NCI-H1417 treated with DMSO at 0.1 percent for 48 hours (cell line): ENCODE measurements at places on chromosomes 12 and 14.

DNA sequence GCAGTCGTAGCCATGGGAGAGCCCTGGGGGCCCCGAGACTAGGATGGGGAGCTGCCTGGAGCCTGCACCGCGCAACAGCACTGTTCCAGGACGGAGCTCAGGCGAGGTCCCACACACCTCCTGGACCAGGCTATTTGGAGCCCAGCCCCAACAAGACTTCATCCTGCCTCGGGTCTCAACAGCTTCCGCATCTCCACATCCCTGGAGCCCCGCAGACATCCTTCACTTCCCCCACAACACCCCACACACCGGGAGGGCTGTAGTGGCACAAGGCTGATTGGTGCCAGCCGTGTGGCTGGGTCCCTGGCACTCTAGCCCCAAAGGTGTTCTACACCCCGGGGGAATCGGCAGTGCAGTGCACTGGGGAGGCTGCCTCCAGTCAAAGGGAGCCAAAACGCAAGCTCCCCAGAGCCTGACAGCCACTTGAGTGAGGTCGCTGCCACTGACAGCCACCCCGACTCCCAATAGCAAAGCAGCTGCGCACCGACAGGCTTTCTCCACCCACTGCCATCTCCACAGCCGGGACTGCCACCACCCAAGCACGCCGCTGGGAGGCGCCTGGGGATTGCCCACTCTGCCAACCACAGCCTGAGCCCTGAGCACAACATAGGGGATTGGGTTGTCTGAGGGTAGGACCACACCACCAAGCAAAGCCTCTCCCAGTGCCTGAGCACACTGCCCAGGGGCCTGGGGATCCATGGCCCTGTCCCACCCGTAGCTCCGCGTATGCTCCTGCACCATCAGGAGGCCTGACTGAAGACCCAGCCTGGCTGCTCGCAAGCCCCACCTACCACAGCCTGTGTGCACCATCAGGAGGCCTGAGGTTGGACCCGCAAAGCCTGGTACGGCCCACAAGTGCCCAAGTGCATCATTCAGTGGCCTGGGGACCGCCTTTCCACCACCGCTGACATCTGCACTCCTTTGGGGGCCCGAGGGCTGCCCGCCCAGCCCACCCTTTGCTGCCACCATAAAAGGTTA is 13.2 kb upstream of the KLRF1 start:
- no peak for DNase-seq

GRCh38 chr14:69669375-69669774 is 58.0 kb downstream of the SUSD6 start:
- DNase-seq = no peak

- no peak for DNase-seq
Measured at GRCh38 chr12:76183459-76184186, 99.1 kb upstream of the NAP1L1 start.

DNA sequence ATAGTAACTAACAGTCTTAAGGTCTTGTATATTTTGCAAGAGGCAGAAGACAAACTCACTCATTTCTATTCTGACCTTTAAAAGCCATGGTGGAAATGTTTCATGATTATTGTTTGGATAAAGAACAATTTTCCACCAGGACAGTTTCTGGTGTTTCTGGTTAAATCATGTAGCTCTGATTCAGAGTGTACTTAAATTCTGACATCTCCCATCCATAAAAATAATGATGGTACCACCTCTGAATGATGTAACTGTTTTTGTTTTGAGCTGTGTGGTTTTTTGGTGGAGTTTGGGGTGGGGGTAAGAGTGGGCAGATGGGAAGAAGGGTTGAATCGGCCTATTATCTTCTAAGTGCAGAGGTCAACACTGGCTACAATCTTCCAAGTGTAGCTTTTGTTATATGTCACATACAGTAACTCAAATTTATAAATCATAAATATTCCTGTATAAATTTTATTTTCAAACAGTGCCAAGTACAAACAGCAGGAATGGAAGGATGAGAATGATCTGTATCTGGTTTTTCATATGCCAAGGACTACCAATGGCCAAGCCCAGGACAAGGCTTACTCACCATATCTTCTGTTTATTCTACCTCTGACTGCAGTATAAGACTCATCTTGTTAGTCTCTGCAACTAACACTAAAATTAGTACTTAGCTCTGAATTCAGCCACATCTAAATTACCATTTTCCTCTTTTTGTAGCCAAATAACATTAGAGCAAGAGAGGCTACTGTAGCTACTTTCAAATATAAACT is 108.7 kb downstream of the BCAT1 start:
- DNase-seq = no peak

DNA sequence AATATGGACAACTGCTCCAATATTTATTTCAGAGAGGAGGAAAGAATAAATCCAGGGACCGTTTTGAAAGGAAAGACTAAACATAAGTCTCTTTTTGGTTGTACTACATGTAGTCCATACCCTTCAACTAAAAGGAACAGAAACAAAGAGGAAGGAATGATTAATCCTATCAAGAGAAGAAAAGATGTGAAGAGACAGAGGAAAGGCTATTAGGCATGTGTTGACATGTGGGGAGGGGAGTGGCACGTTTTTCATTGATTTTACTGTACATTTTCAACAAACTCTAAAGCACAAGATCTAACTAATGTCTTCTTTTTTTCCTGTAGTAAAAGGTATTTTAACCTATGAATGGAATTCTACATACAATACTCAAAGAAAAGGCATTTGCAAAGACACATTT is 85.6 kb downstream of the NAV3 start:
- DNase-seq = no peak

- DNase-seq = no peak
Measured at GRCh38 chr12:79929065-79929464, 5.8 kb downstream of the PPP1R12A start.
